ENCODE measurements at places on chromosomes 2 and 18.
A peak's percentile ranks its signal among the peaks of the same experiment; 100 is the strongest.

DNA sequence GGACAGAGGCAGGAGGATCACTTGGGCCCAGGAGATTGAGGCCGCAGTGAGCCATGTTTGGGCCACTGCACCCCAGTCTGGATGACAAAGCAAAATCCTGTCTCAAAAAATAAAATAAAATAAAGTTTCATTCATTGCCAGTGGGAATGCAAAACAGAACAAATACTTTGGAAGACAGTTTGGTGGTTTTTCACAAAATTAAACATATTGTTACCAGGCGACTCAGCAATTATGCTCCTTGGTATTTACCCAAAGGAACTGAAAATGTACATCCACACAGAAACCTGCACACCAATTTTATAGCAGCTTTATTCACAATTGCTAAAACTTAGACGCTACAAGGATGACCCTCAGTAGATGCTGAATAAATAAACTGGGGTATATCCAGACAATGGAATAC, 35.8 kb downstream of the FOSL2 start:
- no peaks in the 10 kb centered on the region for H3K27me3 ChIP-seq
- H3K27ac ChIP-seq: no peak overlapping the region
- no peak for DNase-seq
- no peak overlapping the region for H3K4me3 ChIP-seq

GRCh38 chr18:53944721-53945120, 279.7 kb downstream of the MBD2 start:
- peak; percentile 34 for DNase-seq
- peaks cover 9% of the 10 kb centered on the region for H3K4me1 ChIP-seq
- H3K27ac ChIP-seq: no peak overlapping the region
- H3K4me3 ChIP-seq: no peak overlapping the region

DNA sequence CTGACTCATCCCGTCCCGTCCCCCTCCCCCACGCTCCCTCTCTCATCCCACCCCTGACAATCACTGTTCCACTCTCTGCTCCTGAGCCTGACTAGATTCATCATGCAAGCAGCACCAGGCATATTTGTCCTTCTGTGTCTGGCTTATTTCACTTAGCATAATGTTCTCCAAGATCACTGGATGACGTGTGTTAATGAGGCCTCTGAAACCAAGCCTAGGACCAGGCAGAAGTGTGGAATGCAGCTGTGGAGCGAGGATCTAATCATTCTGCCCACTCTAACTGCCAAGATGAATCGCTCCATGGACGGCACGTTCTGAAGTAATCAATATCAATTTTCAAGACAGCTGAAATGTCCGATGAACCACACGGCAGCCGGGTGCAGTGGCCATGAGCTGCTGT, 122.4 kb upstream of the ZNF236 start:
- no peaks in the 10 kb centered on the region for H3K27me3 ChIP-seq
- no peaks in the 10 kb centered on the region for H3K4me1 ChIP-seq
- no peak for DNase-seq
- H3K4me3 ChIP-seq: no peak overlapping the region

GRCh38 chr2:172672114-172672513, 63.5 kb upstream of the RAPGEF4 start:
- H3K4me3 ChIP-seq: no peak overlapping the region
- no peaks in the 10 kb centered on the region for H3K27me3 ChIP-seq
- H3K4me1 ChIP-seq: no peaks in the 10 kb centered on the region
- no peaks in the 10 kb centered on the region for H3K36me3 ChIP-seq
- DNase-seq: no peak
- H3K27ac ChIP-seq: no peak overlapping the region

- no peaks in the 10 kb centered on the region for H3K27me3 ChIP-seq
- no peaks in the 10 kb centered on the region for H3K4me1 ChIP-seq
- no peak overlapping the region for H3K4me3 ChIP-seq
- H3K27ac ChIP-seq: no peak overlapping the region
Observed at GRCh38 chr18:62091487-62092120, 95.3 kb downstream of the PIGN start.

DNA sequence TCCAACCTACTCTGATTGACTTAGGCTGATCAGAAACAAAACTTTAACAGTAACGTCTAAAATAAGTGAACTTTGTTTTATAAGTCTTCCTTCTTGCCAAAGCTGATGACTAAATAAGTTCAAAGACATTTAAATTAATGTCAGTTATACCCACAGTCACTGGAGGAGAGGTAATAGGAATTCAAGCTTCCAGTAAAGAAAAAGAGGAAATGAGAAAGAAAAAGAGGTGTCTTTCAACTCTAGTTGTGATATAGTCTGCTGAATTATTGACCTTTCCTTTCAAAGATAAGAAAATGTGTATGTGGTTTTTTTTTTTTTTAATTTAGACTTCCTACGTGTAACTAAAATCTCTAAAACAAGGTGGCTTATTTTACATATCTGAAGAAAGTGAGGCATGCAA, 191.5 kb downstream of the SLC8A1 start:
- no peaks in the 10 kb centered on the region for H3K4me1 ChIP-seq
- no peaks in the 10 kb centered on the region for H3K36me3 ChIP-seq
- no peak overlapping the region for H3K27ac ChIP-seq
- no peak overlapping the region for H3K4me3 ChIP-seq
- no peak for DNase-seq

- no peak for DNase-seq
- H3K4me1 ChIP-seq: peaks cover 7% of the 10 kb centered on the region
- H3K4me3 ChIP-seq: no peak overlapping the region
- no peaks in the 10 kb centered on the region for H3K27me3 ChIP-seq
- H3K27ac ChIP-seq: no peak overlapping the region
Observed at GRCh38 chr2:174585657-174586252, 11.8 kb downstream of the WIPF1 start.

DNA sequence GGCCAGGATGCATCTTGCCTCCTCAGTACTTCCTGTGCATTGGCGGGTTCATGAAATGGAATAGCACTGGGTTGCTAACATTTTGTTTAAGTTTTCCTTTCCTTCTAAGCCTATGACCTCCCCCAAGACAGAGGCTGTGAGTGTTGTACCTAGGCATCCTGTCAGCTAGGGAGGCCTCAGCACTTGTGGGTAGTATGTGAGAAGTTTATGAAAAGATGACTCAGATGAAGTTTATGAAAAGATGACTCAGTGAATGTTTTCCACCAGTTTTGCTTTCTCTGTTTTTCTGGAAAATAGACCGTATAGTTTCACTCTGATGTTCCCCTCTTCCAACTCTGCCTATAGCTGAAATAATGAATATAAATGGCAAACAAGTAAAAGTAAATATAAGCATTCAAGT, 412.9 kb downstream of the TMEM182 start:
- no peaks in the 10 kb centered on the region for H3K4me1 ChIP-seq
- DNase-seq: no peak
- H3K27me3 ChIP-seq: no peaks in the 10 kb centered on the region
- no peaks in the 10 kb centered on the region for H3K36me3 ChIP-seq

GRCh38 chr2:180519276-180519675, 461.1 kb upstream of the UBE2E3 start:
- no peaks in the 10 kb centered on the region for H3K4me1 ChIP-seq
- H3K27ac ChIP-seq: no peak overlapping the region
- no peaks in the 10 kb centered on the region for H3K27me3 ChIP-seq
- no peak overlapping the region for H3K4me3 ChIP-seq

- H3K27ac ChIP-seq: no peak overlapping the region
- H3K4me1 ChIP-seq: 0 out of 2 replicates have a peak, but pooled peaks cover 8% of the 10 kb centered on the region
- H3K36me3 ChIP-seq: no peaks in the 10 kb centered on the region
- no peak overlapping the region for H3K4me3 ChIP-seq
- H3K27me3 ChIP-seq: no peaks in the 10 kb centered on the region
Observed at GRCh38 chr2:176004934-176005333, 2.9 kb upstream of the LNPK start.

GRCh38 chr2:119668546-119668945, 10.5 kb upstream of the TMEM177 start:
- H3K4me3 ChIP-seq: no peak overlapping the region
- no peaks in the 10 kb centered on the region for H3K27me3 ChIP-seq
- no peaks in the 10 kb centered on the region for H3K4me1 ChIP-seq
- H3K36me3 ChIP-seq: no peaks in the 10 kb centered on the region

DNA sequence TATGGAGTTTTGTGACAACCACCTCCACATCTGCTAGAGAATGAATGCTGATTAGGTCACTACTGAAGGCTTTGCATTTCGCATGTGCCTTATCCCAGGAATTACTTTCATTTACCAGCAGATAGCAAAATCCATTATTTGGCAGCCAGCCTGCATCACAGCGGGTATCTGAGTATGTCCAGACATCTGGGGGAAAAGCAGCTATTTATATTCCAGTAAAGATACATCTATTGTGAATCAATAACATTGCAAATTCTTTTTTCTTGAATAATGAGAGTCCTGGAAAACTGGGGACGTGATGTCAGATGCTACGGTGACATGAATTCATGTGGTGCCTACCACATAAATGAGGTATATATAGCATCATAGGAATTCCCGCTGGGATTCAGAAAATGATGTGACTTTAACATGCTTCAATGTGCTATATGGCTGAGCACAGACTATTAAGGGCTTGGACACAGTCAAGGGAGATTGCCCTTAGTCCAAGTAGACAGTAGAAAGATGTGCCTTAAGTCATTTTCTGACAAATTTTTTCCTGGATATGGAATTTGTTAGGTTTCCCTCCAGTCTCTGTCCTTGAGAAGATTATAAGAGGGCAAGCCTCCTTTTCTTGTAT, 84.2 kb upstream of the CD302 start:
- H3K36me3 ChIP-seq: peaks cover 2% of the 10 kb centered on the region
- DNase-seq: no peak
- H3K4me1 ChIP-seq: no peaks in the 10 kb centered on the region
- H3K4me3 ChIP-seq: no peak overlapping the region
- no peak overlapping the region for H3K27ac ChIP-seq
- no peaks in the 10 kb centered on the region for H3K27me3 ChIP-seq

GRCh38 chr2:238046725-238047270, 14.0 kb upstream of the SCLY start:
- DNase-seq: no peak
- H3K27ac ChIP-seq: no peak overlapping the region
- no peaks in the 10 kb centered on the region for H3K27me3 ChIP-seq
- no peaks in the 10 kb centered on the region for H3K36me3 ChIP-seq
- no peak overlapping the region for H3K4me3 ChIP-seq

DNA sequence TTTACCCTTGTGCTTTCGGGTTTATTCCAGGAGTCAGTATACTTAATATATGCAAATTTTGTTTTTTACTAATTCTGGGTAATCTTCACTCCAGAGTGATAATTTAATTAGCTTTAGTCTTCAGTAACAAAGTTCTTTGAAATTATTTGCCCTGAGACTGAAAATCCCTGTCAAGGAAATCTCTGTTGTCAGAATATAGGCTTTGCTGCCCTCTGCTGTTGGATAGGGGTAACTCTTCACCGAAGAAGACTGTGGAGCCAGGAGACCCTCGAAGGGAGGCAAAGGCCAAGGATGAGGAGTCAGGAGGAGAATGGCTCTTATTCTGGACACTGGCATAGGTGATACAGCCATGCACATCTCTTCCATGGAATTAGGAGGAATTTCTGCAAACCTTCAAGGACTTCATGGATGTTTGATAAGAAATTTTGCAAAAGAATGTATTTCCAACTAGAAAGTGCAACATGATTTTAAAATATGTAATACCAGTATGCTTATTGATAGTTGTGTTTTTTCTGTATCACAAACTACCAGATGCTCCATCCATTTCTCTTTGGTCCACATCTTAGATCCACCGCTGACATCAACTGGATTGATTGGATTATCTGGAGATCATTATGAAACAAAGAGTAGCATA, 182.3 kb downstream of the RDH14 start:
- no peak overlapping the region for H3K4me3 ChIP-seq
- peak; percentile 44 for DNase-seq
- H3K27ac ChIP-seq: no peak overlapping the region

All from Caco-2 (cell line).